CD4-positive, alpha-beta memory T cell (primary cell): ENCODE measurements at places on chromosomes 5 and 9.

GRCh38 chr5:124180875-124181461, 565.5 kb downstream of the ZNF608 start:
- no peak for DNase-seq

DNA sequence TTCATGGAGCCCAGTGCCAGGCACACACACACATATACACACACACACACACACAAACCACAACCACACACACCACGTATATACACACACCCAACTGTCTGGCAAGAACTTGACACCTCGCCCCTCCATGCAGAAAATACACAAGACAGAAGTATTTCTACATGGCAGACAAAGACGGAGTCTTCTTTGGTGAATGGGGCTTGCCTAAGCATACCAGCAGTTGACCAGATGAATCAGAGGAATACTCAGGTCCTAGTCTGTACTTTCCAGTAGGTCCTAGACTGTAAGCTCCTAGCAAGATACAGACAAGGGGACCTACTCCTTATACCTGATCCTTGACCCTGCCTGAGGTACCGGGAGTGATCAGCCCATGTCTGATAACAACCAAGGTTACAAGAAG, 60.1 kb downstream of the SIL1 start:
- DNase-seq = no peak

DNA sequence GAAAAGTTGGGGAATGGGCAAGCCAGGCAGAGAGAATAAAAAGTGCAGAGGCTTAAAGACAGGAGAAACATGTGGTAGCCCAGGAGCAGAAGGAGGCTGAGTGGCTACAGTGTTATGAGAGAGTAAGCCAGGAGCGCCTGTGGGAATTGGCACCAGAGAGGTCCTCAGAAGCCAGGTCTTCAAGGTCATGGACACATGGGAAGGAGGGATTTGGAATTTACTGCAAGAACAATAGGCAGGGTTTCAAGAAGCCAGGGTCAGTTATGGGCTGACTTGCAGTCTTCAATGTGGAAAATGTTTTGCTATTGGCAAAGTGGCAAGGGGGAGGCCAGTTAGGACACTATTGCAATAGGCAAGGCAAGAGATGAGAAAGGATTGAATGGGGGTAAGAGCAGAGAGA, 29.3 kb downstream of the ERAP1 start:
- DNase-seq = no peak

- DNase-seq = no peak
Measured at GRCh38 chr9:98805506-98806272, 1.8 kb upstream of the GALNT12 start.

- no peak for DNase-seq
Measured at GRCh38 chr5:118522626-118523025, 465.7 kb downstream of the DTWD2 start.

GRCh38 chr9:135520916-135521607, at the start of gene LCN1:
TSS of gene LCN1 (plus strand) at chr9:135521440. CDS start at chr9:135521498, 58 bp downstream.
- no peak for DNase-seq

DNA sequence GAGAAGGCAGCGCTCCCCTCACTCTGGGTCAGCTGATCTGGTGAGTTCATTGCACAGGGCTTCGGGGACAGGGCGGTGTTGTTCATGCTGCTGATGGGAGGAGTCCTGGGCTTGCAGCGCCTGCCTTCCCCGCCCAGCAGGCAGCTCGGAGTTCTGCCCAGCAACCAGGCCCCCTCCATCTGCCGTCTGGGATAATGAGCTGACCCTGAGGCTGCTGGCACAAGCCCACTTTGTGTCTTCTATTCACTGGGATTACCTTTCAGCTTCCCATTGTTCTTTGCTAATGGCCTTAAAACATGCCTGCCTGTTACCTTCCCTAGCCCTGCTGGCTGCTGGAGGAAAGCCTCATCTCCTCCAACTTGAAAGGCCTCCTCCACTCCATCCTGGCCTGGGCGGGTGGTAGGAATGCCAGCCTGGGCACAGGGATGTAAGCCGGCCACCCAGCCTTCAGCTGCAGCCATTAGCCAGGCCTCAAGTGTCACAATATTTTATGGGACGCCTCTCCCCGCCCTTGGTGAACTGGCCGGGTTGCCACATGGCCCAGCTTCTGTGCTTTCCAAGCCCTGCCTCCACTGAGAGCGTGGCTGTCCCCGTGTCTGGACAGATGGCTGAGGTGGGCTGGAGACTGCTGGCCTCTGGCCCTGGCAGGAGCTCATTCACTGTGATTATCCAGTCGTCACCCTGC, 70.4 kb downstream of the GADD45G start:
- DNase-seq = no peak

DNA sequence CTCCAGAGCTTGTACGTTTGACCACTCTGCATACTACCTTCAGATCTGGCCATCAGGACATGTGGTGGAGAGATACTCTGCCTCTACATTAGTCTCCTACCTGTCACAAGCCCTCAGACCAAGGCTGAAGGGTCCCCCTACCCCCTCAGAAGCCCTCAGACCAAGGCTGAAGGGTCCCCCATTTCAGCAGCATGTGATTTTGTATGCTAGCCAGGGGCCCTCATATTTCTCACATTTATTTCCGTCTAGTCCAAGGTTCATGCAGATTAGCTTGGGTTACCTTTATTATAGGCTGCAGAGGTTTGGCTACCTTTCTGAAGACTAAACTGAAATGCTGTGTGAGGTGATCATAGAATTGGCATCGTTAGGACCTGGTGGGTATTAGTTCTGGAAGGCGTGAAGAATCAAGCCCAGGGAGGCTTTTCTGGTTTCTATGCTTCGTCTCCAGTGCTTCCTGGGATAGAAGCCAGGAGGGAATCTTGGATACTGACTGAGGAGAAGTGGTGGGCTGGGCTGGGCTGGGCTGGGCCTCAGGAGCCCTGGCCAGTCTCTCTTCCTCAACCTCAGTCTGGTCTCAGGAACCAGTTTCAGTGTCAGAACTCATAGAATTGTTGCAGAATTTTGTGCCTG, 2.8 kb downstream of the SMIM32 start:
- no peak for DNase-seq

GRCh38 chr5:171413153-171413910, 6.1 kb upstream of the FGF18 start:
- DNase-seq = no peak

DNA sequence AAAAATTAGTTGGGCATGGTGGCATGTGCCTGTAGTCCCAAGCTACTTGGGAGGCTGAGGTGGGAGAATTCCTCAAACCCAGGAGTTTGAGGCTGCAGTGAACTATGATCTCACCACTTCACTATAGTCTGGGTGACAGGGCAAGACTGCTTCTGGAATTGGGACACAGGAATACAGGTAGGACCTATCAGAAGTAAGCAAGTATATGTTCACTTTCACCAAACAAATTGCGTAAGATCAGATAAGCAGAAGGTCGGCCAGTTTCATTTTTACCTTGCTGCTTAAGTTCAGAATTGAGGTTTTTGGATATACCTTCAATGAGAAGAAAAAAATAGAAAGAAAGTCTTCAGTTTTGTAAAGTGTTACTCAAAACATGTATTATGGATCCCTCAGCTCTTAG, 171.7 kb downstream of the MAT2B start:
- DNase-seq = no peak

DNA sequence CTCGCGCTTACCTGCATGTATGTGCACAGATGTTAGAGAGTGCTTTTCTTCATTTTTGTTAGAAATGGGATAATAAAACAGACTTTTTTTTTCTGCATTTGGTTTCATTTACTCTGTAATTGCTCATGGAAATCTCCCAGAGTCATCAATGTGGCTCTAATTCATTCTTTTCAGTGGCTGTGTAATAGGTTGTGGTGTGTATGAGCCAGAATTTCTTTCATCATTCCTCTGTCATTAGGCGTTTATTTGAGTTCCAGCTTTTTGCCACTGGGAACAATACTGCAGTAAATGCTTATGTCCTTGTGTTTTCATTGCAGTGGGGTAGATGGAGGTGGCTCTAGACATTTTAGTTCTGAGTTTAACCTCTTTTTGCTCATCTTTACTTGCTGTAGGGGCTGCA, 118.9 kb downstream of the NXNL2 start:
- DNase-seq = no peak

DNA sequence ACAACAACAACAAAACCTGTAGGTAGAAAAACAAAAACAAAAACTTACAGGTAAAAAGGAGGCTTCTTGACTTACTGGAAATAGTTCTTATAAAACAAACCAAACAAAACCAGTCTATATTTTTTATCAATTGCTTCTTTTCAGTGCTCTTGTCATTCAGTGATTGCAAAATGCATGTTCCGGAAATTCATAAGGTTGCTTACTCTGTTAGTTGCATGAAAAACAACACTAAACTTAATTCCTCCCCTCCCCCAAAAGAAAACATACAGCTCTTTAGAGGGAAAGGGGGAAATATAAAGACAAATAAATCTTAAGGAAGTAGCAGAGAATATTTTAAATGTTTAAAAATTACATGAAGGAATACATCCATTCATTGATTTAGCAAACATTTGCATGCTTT, 19.1 kb downstream of the CPEB4 start:
- no peak for DNase-seq

GRCh38 chr5:50888751-50889150, 222.3 kb downstream of the PARP8 start:
- DNase-seq = no peak

GRCh38 chr5:17151686-17152085, 65.7 kb upstream of the BASP1 start:
- no peak for DNase-seq

- DNase-seq = no peak
Measured at GRCh38 chr5:153347611-153348010, 142.9 kb upstream of the GRIA1 start.

GRCh38 chr5:69046375-69046957, 47.3 kb upstream of the SLC30A5 start:
- no peak for DNase-seq

- no peak for DNase-seq
Measured at GRCh38 chr5:128825826-128826225, 139.5 kb upstream of the SLC27A6 start.

- no peak for DNase-seq
Measured at GRCh38 chr9:87871425-87872078, 11.1 kb upstream of the SPATA31E1 start.

GRCh38 chr9:118503236-118503635, 799.0 kb downstream of the TLR4 start:
- DNase-seq = no peak

DNA sequence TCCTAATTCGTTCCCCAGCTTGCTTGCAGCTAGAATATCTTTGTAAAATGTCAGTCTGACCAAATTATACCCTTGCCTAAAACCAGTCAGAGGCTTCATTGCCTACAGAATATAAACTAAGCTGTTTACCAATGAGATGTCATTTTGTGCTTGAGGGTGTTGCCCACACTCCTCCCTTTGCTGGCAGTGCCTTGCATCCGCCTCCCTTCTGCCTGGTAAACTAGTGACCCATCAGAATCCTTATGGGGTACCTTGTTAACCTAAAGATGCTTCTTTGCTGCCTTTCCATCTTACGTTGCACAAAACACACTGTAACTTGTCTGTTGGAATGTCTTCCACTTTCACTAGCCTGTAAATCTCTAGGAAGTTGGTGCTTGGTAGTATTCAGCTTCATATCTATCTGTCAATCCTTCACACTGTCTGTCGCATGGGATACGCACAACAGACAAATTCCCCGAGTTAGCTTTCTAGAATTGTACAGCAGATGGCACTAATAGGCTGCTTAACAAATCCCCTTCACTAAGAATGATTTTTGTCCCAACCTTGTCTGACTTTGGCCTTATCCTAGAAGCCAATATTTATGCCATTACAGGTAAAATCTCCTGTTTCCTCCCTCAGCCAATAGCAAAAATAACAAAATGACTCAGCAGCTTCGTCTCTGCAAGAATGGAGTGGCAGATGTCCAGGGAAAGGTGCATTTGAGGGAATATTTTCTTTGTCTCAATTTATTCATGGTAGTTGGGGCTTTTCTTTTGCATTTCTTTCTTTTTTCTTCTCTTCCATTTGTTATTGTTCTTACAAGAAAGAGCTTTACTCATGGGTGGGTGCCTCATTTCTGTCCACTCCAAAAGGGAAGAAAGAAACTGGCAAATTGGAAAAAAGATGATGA, 3.0 kb downstream of the NUDT2 start:
- DNase-seq = no peak

GRCh38 chr5:74766418-74766848, 484 bp downstream of the GFM2 start:
- peak; percentile 48 for DNase-seq

DNA sequence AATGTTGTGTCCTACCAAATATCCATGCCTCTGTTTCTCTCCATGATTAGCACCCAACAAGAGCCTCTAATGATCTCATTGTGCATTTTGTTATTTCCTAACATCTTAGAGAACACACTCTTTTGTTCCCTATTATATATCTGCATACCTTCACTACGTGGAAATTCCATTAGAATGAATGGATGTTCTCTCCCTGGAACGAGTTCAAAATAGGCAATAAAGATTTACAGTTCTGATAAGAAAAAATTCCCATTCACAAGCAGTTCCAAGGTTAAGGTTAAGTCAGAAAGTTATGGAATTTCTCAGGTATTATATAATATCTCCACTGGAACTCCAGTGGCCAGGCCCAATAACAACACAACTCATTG, 83.7 kb downstream of the TRPM6 start:
- no peak for DNase-seq

- DNase-seq = no peak
Measured at GRCh38 chr9:91359734-91360470, 1.8 kb downstream of the AUH start.

DNA sequence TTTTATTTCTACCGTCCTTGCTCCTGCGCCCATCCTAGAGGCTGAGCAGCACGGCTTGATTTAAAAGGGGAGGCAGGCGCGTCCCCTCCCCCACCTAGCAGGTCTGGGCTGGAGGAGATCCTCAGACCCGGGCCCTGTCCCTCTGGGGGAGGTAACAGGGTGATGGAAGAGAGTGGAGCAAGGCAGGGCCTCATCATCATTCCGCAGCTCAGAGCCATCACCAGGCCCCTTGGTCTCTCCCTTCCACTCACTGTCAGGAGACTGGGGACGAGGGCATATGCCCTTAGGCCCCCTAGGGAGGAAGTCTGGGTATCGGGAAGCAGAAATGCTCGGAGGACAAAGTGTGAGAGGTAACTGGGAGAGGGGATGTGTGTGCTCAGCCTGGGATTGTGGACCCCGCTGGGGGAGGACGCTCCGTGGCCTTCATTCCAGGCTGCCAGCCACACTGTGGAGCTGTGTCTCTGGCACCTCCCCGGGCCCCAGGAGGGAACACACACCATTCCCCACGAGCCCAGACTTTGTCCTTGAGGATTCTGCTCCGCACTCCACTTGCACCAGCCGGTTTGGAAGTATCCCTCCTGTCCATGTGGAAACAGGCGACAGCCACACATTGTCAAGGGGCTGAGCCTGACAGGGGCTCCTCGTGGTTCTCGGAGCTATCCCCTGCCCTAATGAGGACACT, 761 bp downstream of the REEP2 start:
- DNase-seq = no peak

DNA sequence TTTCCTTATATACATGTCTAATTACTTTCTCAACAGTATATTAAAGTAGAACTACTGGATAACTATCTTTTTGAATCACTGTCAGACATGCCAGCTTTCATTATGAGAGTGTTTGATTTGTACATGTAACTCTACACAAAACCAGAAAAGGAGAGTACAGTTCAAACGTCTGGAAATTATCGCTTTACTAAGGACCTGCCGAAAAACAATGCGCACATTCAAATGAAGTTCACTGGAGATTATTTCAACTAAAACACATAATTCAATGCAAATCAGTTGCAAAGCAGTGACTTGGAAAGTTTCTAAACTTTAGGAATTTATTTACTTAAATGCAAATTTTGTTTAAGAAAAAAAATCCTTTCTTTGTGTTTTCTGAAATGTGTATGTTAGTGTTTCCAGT, 942.5 kb downstream of the EFNA5 start:
- DNase-seq = no peak

- DNase-seq = no peak
Measured at GRCh38 chr5:135869276-135869675, 26.4 kb downstream of the IL9 start.
